ENCODE measurements at places on chromosomes 7 and 10.

DNA sequence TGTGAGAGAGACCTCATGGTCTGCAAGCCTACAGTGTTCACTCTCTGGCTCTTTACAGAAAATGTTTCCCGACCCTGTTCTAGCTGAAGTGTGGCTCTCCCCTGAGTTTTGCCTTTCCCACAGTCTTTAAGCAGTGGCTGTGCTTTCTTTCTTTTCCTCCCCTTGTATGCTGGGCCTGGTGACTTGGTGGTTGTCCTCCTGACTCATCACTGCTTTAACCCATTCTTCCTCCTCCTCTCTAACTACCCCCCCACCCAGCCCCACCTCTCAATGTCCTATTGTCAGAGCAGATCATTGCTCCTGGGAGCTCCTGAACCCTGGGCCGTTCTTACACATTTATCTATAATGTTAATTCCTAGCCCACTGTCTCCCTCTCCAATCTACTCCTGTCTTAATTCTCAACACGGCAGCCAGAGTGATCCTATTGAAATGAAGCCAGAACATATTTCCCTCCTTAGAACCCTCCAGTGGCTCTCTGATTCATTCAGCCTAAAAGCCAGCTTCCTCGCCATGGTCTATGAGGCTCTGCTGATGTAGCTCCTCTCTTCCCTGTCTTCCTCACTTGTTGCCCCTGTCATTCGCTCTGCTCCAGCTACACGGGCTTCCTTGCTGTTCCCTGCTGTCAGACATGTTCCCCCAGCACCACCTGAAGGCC lies 55.0 kb downstream of the DENND11 start:
- H3K36me3 ChIP-seq, result no peaks in the 10 kb centered on the region
- no peak overlapping the region for H3K27ac ChIP-seq
- no peaks in the 10 kb centered on the region for H3K27me3 ChIP-seq

GRCh38 chr7:28718055-28718481 lies 240.1 kb downstream of the TRIL start:
- H3K4me1 ChIP-seq, result no peaks in the 10 kb centered on the region
- H3K4me3 ChIP-seq, result no peak overlapping the region
- no peaks in the 10 kb centered on the region for H3K27me3 ChIP-seq

GRCh38 chr10:4088354-4089066 lies 303.5 kb upstream of the KLF6 start:
- no peaks in the 10 kb centered on the region for H3K36me3 ChIP-seq
- H3K27me3 ChIP-seq, result no peaks in the 10 kb centered on the region
- no peak overlapping the region for H3K4me3 ChIP-seq
- no peak overlapping the region for H3K27ac ChIP-seq

GRCh38 chr10:111656066-111656465 lies 527.5 kb downstream of the GPAM start:
- H3K36me3 ChIP-seq, result no peaks in the 10 kb centered on the region
- H3K27ac ChIP-seq, result no peak overlapping the region
- H3K27me3 ChIP-seq, result no peaks in the 10 kb centered on the region
- DNase-seq, result no peak

GRCh38 chr7:95545007-95545615 lies 51.2 kb downstream of the PDK4 start:
- no peak overlapping the region for H3K27ac ChIP-seq
- DNase-seq, result no peak
- no peaks in the 10 kb centered on the region for H3K27me3 ChIP-seq
